MCF 10A (cell line): ENCODE measurements at places on chromosomes 4 and X. TPM values are rescaled to one million over a fixed set of nuclear protein-coding genes. Genes with fewer than 3 reads are reported as not detected.

The HSFX4 gene
- total RNA-seq: not detected in 2 replicates

The PABPC4L gene
- 0.25 and 0.28 TPM in 2 replicates for total RNA-seq

The CCNQ gene
- total RNA-seq: 20.9 and 21.7 TPM in 2 replicates

The NXF2B gene
- not detected in 2 replicates for total RNA-seq

The GPRASP1 gene
- total RNA-seq: 1.2 and 2.0 TPM in 2 replicates

The C4orf51 gene
- total RNA-seq: not detected in 2 replicates

The ZNF275 gene
- total RNA-seq: 9.8 and 10.7 TPM in 2 replicates

The PALLD gene
- total RNA-seq: 94.6 and 191 TPM in 2 replicates

The F11 gene
- total RNA-seq: not detected in 2 replicates

The MTHFD2L gene
- 110 and 113 TPM in 2 replicates for total RNA-seq

The POU4F2 gene
- not detected in 2 replicates for total RNA-seq

- no peak for DNase-seq
Observed at GRCh38 chr4:146485968-146486367, 35.8 kb downstream of the SLC10A7 start.

DNA sequence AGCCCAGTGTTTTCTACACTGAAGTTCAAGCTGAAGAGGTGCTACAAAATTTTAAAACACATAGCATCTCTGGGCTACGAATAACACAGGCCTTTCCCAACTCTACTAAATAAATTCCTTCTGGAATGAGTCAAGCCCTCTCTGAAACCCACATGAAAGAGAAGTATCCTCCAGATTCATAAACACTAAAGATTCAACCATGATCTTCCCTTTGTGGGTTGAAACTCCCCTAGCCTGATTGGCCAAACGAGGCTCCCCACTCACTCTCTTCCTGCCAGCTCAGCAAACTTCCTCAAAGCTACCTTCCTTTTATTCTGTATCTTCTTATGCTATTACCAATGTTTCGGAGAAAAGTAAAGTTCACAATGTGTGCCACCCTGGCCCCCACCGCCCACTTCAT, 95.4 kb downstream of the NKX6-1 start:
- DNase-seq: peak; percentile 40

DNA sequence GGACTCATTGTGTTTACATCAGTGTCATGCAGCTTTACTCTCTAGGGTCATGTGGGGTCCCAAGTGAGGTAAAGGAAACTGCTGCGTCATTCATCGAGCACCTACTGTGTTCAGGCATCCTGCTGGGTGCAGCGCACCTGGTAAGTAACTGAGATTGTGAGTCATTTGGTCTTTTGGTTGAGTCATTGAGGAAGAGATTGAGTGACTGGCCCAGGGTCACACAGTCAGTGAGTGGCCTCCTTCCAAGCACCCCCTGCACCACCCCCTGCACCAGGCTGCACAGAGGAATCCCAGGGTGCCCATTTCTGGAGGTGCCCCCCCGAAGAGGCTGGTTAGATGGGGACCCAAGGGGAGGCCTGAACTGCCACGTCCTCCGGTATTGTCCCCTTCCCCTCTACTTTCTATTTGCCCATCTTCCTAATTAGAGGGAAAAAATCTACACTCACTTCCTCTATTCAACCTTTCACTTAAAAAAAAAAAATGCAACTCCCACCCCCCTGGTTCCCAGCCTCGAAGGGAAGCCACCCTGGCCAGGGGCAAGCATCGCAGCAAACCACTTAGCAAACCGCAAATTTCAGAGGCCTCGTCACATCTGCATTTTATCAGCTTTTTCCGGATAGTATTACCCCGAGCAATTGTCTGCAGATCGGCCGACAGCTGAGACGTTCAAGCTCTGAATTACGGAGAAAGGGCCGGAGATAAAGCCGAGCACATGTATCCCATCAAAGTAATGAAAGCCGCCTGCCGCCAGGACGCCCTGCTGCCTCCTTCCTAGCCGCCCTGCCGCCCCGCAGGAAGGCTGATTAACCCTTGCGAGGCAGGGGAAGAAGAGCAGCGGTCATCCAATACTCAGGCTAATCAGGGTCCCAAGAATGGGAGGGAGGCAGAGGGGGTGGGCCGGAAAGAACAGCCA, 96.3 kb upstream of the MSX1 start:
- DNase-seq: peak; percentile 65

DNA sequence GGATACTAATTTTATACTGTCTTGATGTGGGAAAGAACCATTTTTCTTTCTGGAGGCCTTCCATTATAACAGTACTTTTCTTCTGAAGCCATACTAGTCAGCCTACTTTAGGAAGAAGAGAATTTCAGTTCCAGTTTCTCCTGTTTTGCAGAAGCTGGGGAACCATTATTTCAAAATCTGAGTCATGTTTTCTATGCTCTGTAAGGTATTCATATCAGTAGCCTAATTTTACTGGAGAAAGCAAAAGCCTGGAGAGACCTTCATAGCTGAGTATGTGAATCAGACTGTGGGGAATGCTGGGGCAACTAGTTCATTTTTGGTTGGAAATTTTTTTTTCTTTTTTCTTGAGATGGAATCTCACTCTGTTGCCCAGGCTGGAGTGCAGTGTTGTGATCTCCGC, 22.4 kb downstream of the AFF1 start:
- DNase-seq: no peak

DNA sequence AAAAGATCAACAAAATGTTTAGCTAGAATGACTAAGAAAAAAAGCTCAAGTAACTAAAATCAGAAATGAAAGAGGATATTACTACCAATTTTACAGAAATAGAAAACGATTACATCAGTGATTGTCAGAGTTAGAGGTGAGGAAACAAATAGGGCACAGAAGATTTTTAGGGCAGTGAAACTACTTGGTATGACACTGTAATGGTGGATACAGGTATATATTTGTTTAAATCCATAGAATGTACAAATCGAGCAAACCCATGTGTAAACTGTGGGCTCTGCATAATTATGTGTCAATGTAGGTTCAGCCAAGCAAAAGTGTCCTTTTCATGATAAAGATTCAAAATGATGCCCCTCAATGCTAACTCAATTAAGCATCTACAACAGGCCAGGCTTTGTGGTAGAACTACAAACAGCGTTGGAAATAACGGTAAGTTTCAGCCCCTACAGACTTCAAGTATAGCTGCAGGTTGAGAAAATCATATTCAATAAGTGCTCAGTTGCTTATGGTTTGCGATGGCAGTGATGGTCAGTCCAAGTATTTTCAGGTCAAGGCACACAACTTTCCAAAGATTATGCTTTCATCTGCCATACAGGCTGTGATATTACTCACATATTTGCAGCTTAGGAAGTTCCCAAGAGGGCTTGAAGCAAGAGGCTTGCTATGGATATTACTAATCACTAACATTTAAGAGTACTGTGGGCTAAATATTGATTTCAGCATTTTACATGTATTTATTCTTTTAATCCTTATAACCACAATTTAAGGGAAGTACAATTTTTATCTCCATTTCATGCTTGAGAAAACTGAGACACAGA, 158.6 kb downstream of the TET2 start:
- DNase-seq: no peak

GRCh38 chr4:76689145-76689817, 208.7 kb downstream of the SOWAHB start:
- peak; percentile 70 for DNase-seq

GRCh38 chr4:124684301-124684700, 28.2 kb downstream of the ANKRD50 start:
- DNase-seq: peak; percentile 11

DNA sequence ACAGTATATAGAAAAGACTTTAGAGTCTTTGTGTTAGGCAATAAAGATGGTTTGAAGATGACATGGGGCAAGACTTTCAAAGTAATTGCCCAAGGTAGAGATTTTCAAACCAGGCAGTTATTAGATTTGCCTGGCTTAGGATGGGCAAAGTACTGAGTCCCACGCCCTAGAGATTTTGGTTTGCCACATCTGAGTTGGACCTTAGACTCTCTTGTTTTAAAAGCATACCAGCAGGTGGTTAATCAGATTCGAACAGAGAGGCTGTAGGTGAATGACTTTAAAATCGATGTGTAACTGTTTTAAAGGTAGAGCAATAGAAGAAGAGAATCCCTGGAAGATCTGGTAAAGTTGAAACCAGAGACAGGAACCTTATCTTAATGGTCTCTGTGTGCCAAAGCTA, 121.5 kb downstream of the RAPGEF2 start:
- no peak for DNase-seq

GRCh38 chrX:86023811-86024210, 23.5 kb downstream of the CHM start:
- DNase-seq: no peak

- DNase-seq: peak; percentile 65
Observed at GRCh38 chrX:40104630-40104984, 6.8 kb upstream of the BCOR start.

DNA sequence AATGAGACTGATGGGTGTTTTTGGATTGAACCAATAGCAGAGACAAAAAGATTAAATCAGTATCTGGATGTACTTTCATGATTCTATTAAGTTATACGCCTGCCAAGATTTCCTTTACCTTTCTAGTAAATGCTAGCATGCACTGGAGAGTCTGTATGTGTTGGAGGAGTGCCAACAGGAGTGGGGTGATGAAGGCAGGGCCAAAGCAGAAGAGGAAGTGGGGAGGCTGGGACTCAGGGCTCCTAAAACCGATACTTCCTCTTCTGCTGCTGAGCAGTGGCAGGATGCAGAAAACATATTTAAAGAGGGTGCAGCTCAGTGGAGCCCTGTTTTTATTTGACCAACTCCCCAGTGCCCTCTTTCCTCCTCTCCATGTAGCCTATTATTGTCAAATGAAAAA, 5.6 kb downstream of the CYSLTR1 start:
- peak; percentile 8 for DNase-seq

- peak; percentile 60 for DNase-seq
Observed at GRCh38 chr4:176340871-176341685, 21.3 kb downstream of the SPCS3 start.

DNA sequence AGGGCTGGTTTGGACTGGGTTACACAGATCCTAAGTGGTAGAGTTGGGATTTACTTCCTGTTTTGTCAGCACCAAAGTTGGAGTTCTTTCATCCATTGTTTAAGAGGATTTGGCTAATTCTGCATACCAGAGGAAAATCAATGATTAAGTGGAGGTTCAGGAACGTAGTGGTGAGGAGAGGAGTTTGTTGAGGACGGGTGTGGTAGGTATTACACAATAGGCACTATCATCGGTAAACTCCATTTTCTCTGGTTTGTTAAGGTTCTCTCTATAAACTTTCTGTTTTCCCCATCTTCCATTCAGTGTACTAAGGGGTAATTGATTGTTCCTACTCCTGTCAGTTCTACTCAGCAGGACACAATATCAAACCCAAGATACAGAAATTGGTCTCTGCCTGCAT, 107.5 kb upstream of the VCX2 start:
- DNase-seq: peak; percentile 5

- peak; percentile 6 for DNase-seq
Observed at GRCh38 chr4:14967982-14968381, 34.3 kb upstream of the CPEB2 start.

DNA sequence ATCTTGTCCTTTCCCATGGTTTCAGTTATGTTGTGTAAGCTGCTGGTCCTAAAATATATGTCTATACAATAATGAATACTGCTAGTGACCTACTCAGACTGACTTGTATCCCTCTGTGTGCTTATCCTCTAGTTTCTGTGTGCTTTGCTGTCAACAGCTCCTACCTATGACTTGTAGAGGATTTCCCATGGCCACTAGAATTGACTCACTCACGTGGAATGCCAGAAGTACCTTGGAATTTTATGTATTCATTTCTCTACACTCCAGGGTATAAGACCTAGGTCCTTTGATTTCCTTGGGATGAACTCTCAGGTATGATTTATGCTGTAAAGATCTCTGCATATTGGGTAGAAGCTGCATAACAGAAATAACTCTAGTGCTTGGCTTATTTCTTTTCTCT, 279.9 kb upstream of the SLIT2 start:
- DNase-seq: peak; percentile 27

GRCh38 chrX:29617725-29618124, 597.6 kb upstream of the MAGEB2 start:
- DNase-seq: peak; percentile 2

DNA sequence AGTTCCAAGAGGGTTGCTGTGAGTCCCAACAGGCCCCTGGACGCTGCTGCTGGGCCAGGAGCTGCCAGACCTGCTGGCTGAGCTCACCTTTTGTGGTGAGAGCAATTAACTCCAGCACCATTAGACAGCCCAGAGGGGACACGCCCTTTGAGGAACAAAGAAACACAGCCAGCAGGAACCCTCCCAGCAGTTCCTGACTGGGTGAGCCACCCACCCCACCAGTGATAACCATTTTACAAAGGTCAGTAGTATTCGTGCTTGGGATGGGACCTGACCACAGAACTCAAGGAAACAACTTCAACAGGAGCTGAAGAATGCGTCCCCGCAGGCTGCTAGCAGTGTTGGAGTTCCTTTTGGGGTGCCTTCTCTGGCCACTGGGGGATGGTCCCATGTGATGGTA, 38.8 kb upstream of the AFAP1 start:
- peak; percentile 84 for DNase-seq

DNA sequence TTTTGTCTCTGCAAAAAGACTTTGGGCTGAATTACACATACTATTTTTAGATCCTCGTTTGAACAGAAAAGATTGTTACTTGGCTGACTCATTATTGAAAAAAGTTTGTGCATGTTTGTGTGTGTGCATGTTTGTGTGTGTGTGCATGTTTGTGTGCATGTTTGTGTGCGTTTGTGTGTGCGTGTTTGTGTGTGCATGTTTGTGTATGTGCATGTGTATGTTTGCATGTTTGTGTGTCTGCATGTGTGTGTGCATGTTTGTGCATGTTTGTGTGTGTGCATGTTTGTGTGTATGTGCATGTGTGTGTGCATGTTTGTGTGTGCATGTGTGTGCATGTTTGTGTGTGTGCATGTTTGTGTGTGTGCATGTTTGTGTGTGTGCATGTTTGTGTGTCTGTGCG, 201.1 kb upstream of the FAT1 start:
- DNase-seq: no peak

- no peak for DNase-seq
Observed at GRCh38 chrX:508163-508562, 121.5 kb upstream of the PPP2R3B start.

DNA sequence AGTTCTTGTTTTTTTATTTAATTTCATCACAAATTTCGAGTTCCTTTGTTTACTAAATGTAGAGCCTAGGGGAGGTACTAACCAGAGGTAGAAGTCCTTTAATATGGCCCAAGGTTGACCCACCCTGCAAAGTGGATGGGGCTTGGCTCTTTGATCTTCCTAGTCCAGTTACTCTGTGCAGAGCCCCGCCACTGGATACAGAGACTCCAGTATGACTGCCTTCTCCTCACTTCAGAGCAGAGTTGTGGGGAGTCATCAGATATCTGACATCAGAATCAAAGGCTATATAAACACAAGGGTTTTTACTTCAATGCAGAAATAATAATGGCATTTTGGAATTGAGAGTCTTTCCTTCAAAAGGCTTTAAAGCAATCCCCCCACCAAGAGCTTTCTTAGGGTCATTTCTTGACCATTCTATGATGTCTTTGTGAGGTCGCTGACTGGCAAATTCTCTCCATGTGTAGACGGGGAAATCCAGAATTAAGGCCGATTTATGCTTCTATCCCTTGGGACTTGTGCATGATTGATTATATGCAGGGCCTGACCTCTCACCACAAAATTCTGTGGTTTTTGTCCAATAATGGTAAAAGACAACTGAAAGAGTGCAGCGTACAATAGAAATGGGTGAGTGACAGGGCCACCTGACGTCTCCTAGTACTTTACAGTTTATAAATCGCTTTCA, 88.3 kb upstream of the CITED1 start:
- DNase-seq: no peak
